Activated CD4-positive, alpha-beta T cell treated with anti-CD3 and anti-CD28 coated beads, Interleukin-2, amount 10 ng/mL, durations not matched to agents 7 days and 5 days (primary cell): ENCODE measurements at places on chromosomes 16 and 17.

GRCh38 chr16:3101018-3101840 is 2.1 kb upstream of the ZSCAN10 start:
- no peaks in the 10 kb centered on the region for H3K27me3 ChIP-seq
- H3K4me1 ChIP-seq = peaks cover 71% of the 10 kb centered on the region
- DNase-seq = peak; percentile 73
- peak overlapping the region; percentile 66 for H3K4me3 ChIP-seq
- H3K27ac ChIP-seq = peak overlapping the region; percentile 87
- no peaks in the 10 kb centered on the region for H3K36me3 ChIP-seq

- peak overlapping the region; percentile 67 for H3K4me3 ChIP-seq
- peaks cover 18% of the 10 kb centered on the region for H3K4me1 ChIP-seq
- H3K36me3 ChIP-seq = no peaks in the 10 kb centered on the region
- no peak for DNase-seq
These were observed 678 bp downstream of the CDR2L start for GRCh38 chr17:74987909-74988711.

- H3K27me3 ChIP-seq = no peaks in the 10 kb centered on the region
- DNase-seq = no peak
- H3K36me3 ChIP-seq = peaks cover 21% of the 10 kb centered on the region
- no peak overlapping the region for H3K4me3 ChIP-seq
These were observed 31.6 kb downstream of the GLG1 start for GRCh38 chr16:74575175-74575806.

GRCh38 chr16:27111486-27111885 is 44.8 kb downstream of the C16orf82 start:
- peaks cover 4% of the 10 kb centered on the region for H3K4me1 ChIP-seq
- H3K36me3 ChIP-seq = no peaks in the 10 kb centered on the region
- H3K4me3 ChIP-seq = no peak overlapping the region

GRCh38 chr17:27430882-27431491 is 25.3 kb upstream of the KSR1 start:
- H3K36me3 ChIP-seq = no peaks in the 10 kb centered on the region
- H3K4me1 ChIP-seq = no peaks in the 10 kb centered on the region
- no peak for DNase-seq
- H3K27ac ChIP-seq = no peak overlapping the region

DNA sequence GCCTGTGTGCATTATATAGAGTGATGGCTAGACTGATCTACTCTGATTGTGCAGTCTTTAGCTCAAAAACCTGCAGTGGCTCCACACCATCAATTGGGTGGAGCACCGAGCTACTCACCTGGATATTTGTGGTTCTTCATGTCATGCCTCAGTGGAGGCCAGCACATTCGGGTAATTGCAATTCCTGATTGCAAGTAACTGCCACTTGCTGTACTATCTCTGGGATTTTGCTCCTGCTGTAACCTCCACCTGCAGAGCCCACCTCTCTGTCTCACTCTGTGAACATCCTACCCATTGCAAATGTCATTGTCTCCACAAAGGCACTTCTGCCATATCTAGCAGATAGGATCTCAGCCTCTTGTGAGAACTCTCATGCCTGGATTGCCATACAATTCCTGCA is 1.7 kb upstream of the CCL1 start:
- H3K27me3 ChIP-seq = peaks cover 11% of the 10 kb centered on the region
- peaks cover 56% of the 10 kb centered on the region for H3K4me1 ChIP-seq
- H3K27ac ChIP-seq = peak overlapping the region; percentile 17
- H3K36me3 ChIP-seq = peaks cover 2% of the 10 kb centered on the region

- H3K4me1 ChIP-seq = peaks cover 12% of the 10 kb centered on the region
- no peak overlapping the region for H3K27ac ChIP-seq
- DNase-seq = no peak
These were observed 31.5 kb upstream of the C16orf95 start for GRCh38 chr16:87348616-87349157.

GRCh38 chr16:57471209-57471608 is 8.7 kb downstream of the POLR2C start:
- DNase-seq = no peak
- no peaks in the 10 kb centered on the region for H3K27me3 ChIP-seq
- H3K36me3 ChIP-seq = peaks cover 31% of the 10 kb centered on the region
- H3K4me1 ChIP-seq = peaks cover 20% of the 10 kb centered on the region
- no peak overlapping the region for H3K27ac ChIP-seq

- peak overlapping the region; percentile 95 for H3K27ac ChIP-seq
- peak; percentile 12 for DNase-seq
- H3K4me1 ChIP-seq = peaks cover 37% of the 10 kb centered on the region
- peak overlapping the region; percentile 34 for H3K4me3 ChIP-seq
These were observed 7.4 kb upstream of the SCIMP start for GRCh38 chr17:5241861-5242671.

DNA sequence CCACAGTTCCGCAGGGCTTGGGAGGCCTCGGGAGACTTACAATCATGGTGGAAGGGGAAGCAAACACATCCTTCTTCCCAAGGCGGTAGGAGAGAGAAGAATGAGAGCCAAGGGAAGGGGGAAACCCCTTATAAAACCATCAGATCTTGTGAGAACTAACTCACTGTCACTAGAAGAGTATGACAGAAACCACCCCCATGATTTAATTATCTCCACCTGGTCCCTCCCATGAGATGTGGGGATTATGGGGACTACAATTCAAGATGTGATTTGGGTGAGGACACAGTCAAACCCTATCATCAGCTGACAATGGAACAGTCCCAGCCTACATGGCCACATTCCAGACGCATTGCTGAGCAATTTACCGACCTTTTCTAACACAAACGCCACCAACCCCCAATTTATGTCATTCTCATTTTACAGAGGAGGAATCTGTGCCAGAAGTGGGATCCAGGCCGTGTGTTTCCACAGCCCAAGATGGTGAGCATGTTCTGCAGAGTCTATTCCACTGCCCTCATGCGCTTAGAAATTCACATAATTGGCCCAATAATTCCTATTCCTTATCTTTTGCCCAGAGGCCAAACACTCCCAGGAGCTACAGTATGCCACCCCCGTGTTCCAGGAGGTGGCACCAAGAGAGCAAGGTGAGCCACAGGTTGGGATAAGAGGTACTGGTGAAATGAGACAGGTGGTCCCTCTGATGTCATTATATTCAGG is 17.3 kb downstream of the MILR1 start:
- H3K36me3 ChIP-seq = no peaks in the 10 kb centered on the region
- H3K27me3 ChIP-seq = no peaks in the 10 kb centered on the region
- DNase-seq = no peak

DNA sequence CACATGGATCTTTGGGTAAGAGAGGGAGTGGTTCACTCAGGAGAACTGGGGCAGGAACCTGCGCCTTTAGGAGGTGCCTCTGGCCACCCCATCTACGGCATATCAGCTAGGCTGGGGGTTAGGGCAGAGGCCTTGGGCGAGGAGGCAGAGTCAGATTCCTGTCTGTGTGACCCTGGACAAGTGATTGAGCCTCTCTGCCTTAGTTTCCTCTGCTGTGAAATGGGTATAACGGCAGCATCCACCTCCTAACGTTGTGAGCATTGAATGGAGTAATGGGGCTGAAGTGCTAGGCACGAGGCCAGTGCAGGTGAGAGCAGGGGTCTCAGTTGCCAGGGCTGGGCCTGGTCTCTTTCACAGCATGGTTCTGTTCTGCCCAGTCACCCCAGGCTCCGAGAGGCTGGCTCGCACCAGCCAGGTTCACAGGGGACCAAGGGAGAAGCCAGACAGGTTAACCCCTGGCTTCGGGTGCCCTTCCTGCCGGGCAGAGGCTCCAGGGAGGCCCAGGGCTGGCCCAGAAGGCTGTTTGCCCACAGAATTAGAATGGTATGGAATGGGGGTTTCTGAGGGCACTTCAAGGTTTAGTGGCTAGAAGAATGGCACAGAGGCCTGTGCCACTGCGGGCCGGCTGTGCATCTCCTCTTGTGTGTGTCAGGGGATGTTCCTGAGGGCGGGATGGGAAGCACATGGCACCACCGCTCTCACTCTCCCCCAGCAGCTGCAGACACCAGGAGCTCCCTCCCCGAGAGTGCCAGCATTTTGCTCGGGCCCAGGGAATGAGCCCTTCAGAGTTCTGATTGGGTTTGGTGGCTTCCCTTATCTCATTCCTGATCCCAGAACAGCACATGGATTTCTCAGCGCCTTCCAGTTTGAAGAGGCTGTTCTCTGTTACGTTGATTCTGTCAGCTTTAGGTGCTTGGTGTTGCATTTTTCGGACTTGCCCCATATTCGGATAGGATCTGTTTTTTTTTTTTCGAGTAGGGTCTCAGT is 23.8 kb downstream of the UNC13D start:
- peaks cover 21% of the 10 kb centered on the region for H3K4me1 ChIP-seq
- H3K27me3 ChIP-seq = no peaks in the 10 kb centered on the region
- DNase-seq = no peak
- H3K36me3 ChIP-seq = peaks cover 12% of the 10 kb centered on the region

DNA sequence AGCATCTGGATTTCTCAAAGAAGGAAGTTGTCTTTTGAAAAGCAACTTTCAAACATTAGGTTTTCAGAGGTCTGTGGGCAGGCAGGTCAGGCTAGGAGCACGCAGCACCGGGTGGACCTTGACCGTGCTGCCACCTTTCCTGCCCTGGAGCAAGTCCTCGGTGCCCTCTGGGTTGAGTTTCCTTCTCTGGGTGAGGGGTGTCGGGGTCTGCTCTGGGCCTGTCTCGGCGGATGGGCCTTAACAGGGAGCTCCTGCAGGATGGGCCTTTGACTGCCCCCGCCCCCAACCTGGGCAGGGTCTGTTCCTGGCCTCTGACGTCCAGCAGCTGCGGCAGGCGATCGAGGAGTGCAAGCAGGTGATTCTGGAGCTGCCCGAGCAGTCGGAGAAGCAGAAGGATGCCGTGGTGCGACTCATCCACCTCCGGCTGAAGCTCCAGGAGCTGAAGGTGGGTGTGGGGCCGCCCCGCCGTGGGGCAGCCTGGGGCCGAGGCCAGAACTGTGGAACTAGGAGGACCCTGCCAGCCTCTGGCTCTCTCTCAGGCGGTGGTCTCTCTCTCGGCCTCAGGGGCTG is 8.7 kb downstream of the DEF8 start:
- DNase-seq = no peak
- H3K36me3 ChIP-seq = peaks cover 7% of the 10 kb centered on the region
- no peak overlapping the region for H3K27ac ChIP-seq

- H3K36me3 ChIP-seq = peaks cover 73% of the 10 kb centered on the region
- H3K27ac ChIP-seq = peak overlapping the region; percentile 88
- peaks cover 33% of the 10 kb centered on the region for H3K4me1 ChIP-seq
- no peak for DNase-seq
- H3K27me3 ChIP-seq = no peaks in the 10 kb centered on the region
These were observed 843 bp downstream of the ZNF174 start for GRCh38 chr16:3401719-3402397.

DNA sequence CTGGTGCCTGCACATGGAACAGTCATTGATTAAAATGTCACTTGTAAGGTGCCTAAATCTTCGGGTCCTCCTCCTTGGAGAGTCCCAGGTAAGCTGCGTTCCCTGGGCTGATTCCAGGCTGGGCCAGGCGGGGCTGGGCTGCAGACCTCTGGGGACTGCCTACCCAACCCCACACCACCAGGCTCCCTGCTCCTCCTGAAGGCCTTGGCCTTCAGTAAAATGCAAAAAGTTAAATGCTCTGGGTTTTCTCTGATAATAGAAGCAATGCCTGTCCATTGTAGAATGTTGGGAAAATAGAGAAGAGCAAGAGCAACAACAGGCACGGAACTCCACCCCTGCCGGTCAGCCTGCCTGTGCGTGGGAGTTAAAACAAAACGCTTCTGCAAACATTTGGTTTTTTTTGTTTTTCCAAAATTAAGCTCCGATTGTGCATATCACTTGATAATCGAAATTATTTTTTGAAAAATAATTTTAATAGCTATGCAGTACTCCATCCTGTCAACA is 363.9 kb downstream of the SEC14L1 start:
- no peak overlapping the region for H3K27ac ChIP-seq
- peaks cover 3% of the 10 kb centered on the region for H3K4me1 ChIP-seq
- peaks cover 17% of the 10 kb centered on the region for H3K36me3 ChIP-seq
- H3K4me3 ChIP-seq = no peak overlapping the region

DNA sequence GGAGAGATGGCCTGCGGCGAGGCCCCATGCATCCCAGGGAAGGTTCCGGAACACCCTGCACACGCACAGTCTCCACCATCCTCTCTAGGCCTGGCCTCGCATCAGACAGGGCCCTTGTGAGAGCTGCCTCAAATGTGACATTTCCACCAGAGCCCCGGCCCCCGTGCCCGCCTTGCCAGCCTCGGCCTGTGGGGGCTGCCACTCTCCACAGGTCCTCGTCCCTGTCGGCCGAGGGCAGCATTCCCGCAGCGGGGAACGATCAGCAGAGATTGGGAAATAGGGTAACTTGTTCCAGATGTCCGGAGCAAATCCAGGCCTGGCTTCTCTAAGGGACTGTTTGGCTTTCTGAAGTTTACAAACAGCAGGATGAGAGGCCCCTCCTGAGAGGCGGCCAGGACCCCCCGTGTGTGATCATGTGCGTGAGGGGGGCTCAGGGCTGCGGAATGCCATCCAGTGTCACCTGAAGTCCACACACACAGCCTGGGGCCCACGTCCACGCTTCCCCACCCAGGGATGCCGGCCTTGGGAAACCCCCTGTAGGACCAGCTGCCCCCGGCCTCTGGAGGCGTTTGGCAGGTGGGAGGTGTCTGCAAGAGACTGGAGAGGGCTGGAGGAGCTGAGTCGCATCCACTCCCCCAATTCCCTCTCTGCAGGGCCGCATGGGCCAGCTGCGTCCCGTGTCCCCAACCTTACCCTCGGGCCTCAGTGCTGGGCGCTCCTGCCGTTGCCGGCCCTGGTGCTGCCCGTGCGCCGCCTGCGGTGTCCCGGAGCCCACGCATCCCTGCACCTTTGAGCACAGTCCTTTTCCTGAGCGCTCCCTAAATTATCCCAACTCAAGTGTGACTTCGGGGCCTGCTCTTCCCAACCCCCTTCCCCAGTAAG is 70.4 kb downstream of the ZDHHC7 start:
- no peak overlapping the region for H3K4me3 ChIP-seq
- no peak overlapping the region for H3K27ac ChIP-seq
- no peaks in the 10 kb centered on the region for H3K4me1 ChIP-seq

- H3K36me3 ChIP-seq = no peaks in the 10 kb centered on the region
- peak overlapping the region; percentile 89 for H3K27ac ChIP-seq
- peak overlapping the region; percentile 75 for H3K4me3 ChIP-seq
- no peak for DNase-seq
- H3K27me3 ChIP-seq = no peaks in the 10 kb centered on the region
These were observed 674 bp downstream of the PPP1R27 start for GRCh38 chr17:81833921-81834830.

GRCh38 chr16:13708347-13709120 is 211.4 kb upstream of the ERCC4 start:
- DNase-seq = no peak
- no peaks in the 10 kb centered on the region for H3K36me3 ChIP-seq
- H3K27me3 ChIP-seq = no peaks in the 10 kb centered on the region
- H3K4me1 ChIP-seq = no peaks in the 10 kb centered on the region
